Stimulated activated CD4-positive, alpha-beta T cell treated with anti-CD3 and anti-CD28 coated beads, TNF-alpha, amount 100 ng/mL, for 1 hour (primary cell): ENCODE measurements at places on chromosomes 1 and 21.
A peak's percentile ranks its signal among the peaks of the same experiment; 100 is the strongest.

DNA sequence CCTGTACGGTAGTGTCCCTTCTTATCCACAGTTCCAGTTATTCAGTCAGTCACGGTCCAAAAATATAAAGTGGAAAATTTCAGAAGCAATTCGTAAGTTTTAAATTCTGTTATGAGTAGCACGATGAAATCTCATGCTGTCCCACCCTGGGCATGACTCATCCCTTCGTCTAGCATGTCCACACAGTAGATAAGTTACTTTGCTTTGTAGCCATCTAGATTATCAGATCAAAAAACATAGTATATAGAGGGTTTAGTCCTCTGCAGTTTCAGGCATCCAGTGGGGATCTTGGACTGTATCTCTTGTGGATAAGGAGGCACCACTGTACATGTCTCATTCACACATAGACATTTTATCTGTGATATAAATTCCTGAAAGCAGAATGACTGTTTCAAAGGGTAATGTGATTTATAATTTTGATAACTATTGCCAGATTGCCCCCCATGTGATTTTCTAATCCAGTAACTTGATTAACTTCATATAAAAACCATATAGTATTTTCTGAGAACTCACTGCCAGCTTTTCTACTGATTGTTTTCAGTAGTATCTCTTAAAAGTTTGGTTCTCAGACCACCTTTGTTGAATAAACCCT, 143.3 kb downstream of the DYRK1A start:
- no peak for DNase-seq

DNA sequence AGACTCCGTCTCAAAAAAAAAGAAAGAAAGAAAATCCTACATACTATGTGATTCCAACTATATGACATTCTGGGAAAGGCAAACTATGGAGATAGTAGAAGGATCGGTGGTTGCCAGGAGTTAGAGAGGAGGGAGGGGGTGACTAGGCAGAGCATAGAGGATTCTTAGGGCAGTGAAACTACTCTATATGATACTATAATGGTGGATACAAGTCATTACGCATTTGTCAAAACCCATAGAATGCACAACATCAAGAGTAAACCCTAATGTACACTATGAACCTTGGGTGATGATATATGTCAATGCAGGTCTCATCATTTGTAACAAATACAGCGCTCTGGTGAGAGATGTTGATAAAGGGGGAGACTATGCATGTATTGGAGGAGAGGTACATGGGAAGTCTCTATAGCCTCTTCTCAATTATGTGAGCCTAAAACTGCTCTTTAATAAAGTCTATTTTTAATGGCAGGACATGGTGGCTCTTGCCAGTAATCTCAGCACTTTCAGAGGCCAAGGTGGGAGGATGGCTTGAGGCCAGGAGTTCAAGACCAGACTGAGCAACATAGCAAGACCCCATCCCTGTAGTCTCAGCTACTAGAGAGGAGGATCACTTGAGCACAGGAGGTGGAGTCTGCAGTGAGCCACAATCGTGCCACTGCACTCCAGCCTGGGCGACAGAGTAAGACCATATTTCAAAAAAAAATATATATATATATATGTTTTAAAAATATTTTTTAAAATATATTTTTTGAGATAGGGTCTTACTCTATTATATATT, 17.0 kb downstream of the SLC2A5 start:
- no peak for DNase-seq

- DNase-seq: no peak
Measured at GRCh38 chr1:110638058-110638457, 31.9 kb upstream of the KCNA2 start.

- no peak for DNase-seq
Measured at GRCh38 chr1:219783605-219784235, 144.6 kb downstream of the SLC30A10 start.

DNA sequence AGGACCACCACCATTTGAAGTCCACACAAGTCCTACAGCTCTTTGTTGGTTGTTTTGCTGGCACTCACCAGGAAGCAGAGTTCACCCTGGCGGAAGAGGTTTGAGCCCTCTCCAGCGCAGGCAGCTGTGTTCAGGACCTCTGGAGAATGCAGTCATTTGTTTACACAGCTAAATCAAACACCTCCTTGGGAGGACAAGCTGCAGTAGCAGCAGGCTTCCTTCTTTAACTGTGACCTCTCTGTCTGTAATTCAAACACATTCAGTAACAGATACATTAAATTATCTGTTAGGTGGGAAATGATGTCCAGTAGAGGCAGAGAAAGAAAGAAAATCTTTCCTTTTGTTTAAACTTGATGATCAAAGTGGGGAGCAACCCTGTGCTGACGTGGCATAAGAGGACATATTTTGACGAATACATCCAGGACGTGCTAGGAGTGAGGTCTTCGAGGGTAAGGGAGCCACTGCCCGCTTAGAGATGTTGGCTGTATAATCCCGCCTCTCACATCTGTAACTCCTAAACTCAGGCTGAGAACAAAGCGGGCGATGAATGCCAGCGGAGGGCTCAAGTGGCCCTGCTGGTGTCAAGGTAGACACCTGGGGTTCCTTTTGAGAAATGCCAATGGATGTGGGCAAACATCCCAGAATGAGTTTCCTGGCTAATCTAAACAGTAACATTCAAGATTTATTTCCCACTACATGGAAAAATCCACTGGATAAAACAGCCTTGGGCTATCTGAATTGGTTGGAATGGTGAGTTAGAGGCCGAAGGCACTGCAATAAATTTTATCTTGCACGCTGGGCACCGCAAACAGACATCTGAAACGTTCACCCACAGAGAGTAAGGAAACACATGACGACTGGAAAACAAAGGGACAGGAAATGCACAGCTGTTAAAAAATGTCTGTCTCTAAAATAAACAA, 51.7 kb downstream of the ABCA4 start:
- no peak for DNase-seq

- no peak for DNase-seq
Measured at GRCh38 chr1:152251391-152251790, 27.4 kb upstream of the HRNR start.

- DNase-seq: no peak
Measured at GRCh38 chr1:1881727-1882126, 9.2 kb downstream of the GNB1 start.

- DNase-seq: no peak
Measured at GRCh38 chr1:18951416-18951815, 5.1 kb downstream of the IFFO2 start.

DNA sequence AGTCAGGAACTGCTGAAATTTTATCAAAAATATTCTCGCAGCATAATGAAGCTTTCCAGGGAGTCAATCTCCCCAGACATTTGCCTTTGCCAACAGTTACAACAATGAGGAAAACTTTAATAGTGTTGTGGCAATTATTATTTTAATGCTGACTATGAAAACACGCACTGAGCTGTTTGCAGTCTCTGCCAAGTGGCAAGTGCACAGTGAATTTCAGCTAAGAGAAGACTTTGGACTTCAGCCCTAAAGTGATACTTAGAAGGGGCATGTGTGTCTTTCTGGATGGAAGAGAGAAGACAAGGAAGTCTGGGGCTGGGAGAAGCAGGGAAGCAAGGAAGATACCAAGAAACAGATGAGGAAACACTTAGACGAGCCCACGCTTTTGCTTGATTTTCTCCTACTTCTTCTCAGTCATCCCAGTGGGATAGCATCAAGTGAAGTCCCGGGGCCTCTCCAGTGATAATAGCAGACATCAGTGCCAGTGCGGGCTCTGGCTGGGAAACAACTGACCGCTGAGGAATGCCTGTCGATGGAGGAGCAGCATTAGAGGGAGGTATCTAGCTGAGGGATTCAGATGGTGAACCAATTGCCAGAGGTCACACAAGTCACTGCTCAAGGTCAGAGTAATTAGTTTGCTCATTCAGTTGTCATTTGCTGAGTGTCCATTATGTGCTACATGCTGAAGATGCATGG, 196.3 kb downstream of the TTLL7 start:
- DNase-seq: no peak

DNA sequence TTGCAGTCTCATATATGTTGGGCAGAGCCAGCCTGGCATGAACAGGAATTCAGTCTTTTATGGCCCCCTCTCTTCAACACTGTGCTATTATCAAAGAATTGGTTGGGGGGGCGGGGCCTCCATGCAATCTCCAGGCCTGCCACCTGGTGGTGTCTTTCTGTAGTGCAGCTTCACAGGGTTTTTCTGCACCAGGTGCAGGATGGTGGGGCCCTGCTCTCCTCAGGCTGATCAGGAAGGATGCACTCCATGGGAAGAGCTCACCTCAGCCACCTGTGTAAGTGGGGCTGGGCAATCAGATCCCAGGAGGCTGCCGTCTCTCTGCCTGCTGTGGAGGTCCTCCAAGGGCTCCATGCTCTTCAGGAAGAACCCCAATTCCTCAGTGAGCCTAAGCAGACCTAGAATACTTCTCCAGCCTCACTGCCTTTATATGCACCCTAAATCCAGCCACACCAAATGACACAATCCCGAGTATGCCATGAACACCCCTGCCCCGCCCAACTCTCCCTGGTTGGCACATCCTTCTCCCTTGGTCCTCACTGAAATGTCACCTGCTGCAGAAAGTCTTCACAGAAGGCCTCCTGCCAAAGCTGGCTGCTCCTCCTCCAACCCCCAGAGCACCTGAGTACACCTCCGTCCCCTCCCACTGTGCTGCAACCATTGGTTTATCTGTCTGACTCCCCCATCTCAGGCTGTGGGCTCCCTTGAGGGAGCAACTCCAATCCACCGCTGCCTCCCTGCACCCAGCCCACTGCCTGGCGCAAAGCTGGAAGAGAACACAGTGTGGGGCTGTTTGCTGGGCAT, 16.5 kb downstream of the STK40 start:
- peak; percentile 63 for DNase-seq

- DNase-seq: no peak
Measured at GRCh38 chr1:3032371-3033039, 11.2 kb downstream of the ACTRT2 start.

GRCh38 chr1:113976609-113977278, 2.5 kb upstream of the OLFML3 start:
- DNase-seq: no peak

- DNase-seq: no peak
Measured at GRCh38 chr1:228446852-228447251, 30.2 kb upstream of the TRIM17 start.

DNA sequence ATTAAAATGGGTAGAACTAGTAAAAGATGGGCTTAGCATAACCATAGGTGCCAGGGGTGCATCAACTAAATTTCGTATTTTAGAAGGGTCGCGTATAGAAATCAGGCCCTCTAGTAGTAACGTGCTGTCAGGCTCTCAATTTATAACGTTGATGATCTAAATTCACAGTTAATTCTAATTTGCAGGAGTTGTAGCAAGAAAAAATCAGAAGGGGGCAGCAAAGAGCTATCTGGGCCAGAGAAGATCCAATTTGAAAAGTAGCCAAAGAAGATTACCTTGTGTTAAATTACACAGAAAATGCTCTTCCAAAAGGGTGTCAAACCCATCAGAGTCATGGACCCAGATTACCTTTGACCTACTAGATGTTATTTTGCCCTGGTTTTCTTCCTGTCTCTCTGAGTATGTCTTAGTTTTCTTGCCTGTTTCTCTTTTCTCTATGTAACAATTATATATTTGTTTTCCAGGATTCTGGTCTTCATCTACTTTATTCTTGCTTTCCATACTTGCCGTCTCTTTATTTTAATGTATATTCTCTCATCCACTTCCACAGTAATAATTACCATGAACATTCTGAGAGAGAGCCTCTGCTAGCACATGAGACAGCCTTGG, 1030.9 kb downstream of the AMY1C start:
- DNase-seq: no peak

- no peak for DNase-seq
Measured at GRCh38 chr1:218259800-218260199, 25.3 kb upstream of the RRP15 start.
